Lung (tissue), 17 donors: ENCODE measurements at places on chromosomes 1 and 21.

- H3K27me3 ChIP-seq = no peaks in the 10 kb centered on the region
- no peak overlapping the region for H3K27ac ChIP-seq
- no peak overlapping the region for H3K4me3 ChIP-seq
- H3K4me1 ChIP-seq = no peaks in the 10 kb centered on the region
Measured at GRCh38 chr1:41414716-41415306, 53.6 kb downstream of the FOXO6 start.

DNA sequence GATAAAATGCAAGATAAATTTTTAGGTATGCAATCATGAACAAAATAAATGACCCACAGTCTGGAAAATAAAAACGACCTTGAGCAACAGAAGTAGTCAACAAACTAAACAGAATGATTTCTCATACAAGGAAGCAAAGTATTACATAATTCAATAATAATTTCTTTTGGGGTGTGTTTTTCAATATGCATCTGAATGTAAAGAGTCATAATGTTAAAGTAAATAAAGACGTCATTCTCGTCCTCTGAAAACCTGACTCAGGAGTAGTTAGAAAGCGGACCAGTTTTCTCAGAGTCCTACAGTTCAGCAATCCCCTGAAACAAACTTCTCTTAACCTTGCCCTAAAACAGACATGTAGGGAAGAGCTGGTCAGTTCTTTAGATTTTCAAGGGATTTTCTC is 18.6 kb downstream of the CDC42BPA start:
- DNase-seq = no peak
- no peaks in the 10 kb centered on the region for H3K36me3 ChIP-seq
- H3K27me3 ChIP-seq = no peaks in the 10 kb centered on the region
- H3K27ac ChIP-seq = no peak overlapping the region
- H3K4me1 ChIP-seq = peaks cover 18% of the 10 kb centered on the region
- no peak overlapping the region for H3K4me3 ChIP-seq

- no peak overlapping the region for H3K4me3 ChIP-seq
- H3K4me1 ChIP-seq = no peaks in the 10 kb centered on the region
- H3K36me3 ChIP-seq = no peaks in the 10 kb centered on the region
Measured at GRCh38 chr21:41142051-41142795, 25.7 kb upstream of the BACE2 start.

DNA sequence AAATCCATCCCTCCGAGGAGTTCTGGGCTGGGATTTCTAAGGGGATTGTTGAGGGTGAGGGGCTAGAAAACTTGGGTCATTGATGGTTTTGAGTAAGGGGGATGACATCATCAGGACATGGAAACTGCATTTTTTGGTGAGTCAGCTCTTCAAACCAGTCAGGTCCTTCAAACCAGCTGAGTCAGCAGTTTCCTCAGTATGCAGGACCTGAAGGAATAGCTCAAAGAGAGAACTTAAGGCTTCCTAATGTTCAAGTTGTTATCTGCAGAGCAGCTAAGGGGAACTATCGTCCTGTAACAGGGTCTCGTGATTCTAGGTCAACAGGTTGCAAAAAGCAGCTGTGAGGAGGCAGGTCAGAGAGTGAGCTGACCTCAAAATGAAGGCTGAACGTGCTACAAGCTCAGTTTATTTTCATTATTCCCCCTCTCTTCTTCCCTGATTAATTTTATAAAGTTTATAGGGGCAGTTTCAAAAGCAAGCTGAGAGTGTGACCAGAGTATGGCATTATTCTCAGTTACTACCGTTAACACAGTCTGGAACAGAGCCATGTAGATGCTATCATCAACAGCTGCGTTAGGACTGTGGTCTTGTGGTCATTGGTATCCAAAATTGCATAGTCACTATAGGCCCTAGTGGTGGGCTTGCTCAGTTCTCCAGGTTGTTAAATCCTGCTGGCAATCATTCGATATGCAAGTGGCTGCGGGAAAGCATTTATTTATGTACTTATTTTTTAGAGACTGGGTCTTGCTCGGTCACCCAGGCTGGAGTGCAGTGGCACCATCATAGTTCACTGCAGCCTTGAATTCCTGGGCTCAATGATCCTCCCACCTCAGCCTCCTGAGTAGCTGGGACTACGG is 10.7 kb upstream of the SDC3 start:
- peak; percentile 31 for DNase-seq
- H3K27me3 ChIP-seq = no peaks in the 10 kb centered on the region
- H3K27ac ChIP-seq = no peak overlapping the region
- H3K36me3 ChIP-seq = no peaks in the 10 kb centered on the region
- H3K4me3 ChIP-seq = no peak overlapping the region
- H3K4me1 ChIP-seq = peaks cover 3% of the 10 kb centered on the region

DNA sequence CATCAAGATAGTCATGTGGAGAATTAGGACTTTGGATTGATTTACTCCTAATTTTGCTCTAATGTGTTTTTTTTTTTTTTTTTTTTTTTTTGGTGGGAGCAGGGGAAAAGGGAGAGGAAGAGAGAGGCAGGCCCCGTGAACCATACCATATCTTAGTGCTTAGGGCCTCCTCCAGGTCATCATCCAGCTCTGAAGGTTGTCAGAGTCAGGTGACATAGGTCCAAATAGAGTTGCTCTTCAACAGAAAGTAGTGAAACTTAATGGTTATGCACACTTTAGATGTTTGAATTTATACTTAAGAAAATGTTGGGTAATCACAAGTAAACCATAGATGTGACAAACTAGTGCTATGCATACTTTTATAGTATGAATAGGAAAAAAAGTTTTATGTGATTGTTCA is 32.2 kb downstream of the CXADR start:
- H3K36me3 ChIP-seq = no peaks in the 10 kb centered on the region
- no peaks in the 10 kb centered on the region for H3K27me3 ChIP-seq
- H3K4me3 ChIP-seq = no peak overlapping the region
- no peaks in the 10 kb centered on the region for H3K4me1 ChIP-seq

DNA sequence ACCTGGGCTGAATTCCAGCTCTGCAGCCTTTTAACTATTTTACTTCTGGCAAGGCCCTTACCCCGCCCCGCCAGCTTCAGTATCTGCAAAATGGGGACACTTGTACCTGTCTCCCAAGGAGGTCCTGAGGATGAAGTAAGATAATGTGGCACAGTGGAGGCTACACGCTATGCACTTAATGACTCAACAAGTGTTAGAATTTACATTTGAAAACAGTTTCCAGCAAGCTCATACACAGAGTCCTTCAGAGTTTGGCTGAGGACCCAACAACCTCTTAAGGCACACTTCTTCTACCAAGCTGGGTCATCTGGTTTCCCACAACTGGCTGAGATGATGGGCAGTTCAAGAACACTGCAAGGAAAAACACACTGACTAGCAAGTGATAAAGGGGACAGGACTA is 30.2 kb upstream of the SLC22A15 start:
- no peak for DNase-seq
- H3K36me3 ChIP-seq = no peaks in the 10 kb centered on the region
- no peak overlapping the region for H3K27ac ChIP-seq
- no peak overlapping the region for H3K4me3 ChIP-seq

GRCh38 chr1:30641572-30642353 is 81.6 kb downstream of the MATN1 start:
- H3K4me3 ChIP-seq = no peak overlapping the region
- DNase-seq = no peak
- no peaks in the 10 kb centered on the region for H3K27me3 ChIP-seq
- H3K4me1 ChIP-seq = no peaks in the 10 kb centered on the region
- no peaks in the 10 kb centered on the region for H3K36me3 ChIP-seq
